Putamen (tissue), 1 donor: ENCODE measurements at places on chromosomes 13 and 19.

DNA sequence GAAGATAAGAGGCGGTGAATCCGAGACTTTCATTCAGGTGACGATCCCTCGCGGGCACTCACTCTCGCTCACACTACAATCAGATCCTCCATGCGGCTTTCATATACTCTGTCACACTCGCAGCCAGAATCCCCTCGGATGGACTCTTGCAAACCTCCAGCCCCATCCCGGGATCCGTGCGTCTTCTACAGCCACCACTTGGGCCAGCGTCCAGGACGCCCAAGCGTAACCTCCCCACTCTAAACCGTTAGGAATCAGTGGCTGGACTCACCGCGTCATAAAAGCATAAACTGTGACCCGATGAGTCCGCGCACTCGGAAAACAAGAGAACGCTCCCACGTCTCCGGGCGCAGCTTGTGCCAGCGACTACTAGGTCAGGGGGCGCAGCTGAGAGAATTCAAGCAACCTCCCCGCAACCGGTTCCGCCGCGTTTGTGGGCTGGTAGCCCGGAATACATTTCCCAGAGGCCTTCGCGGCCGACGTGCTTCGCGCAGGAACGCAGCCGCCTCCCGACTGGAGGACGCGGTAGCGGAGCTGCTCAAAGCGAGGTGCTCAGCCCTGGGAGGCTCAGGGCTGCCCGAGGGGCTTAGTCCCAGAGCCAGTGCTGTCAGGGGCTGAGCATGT, 27.6 kb downstream of the ZNF607 start:
- DNase-seq = peak; percentile 90

GRCh38 chr19:362154-362553, 17.6 kb upstream of the MIER2 start:
- no peak for DNase-seq

- no peak for DNase-seq
Measured at GRCh38 chr13:60047918-60048317, 115.8 kb downstream of the DIAPH3 start.

- no peak for DNase-seq
Measured at GRCh38 chr19:31361728-31362127, 12.5 kb upstream of the TSHZ3 start.

DNA sequence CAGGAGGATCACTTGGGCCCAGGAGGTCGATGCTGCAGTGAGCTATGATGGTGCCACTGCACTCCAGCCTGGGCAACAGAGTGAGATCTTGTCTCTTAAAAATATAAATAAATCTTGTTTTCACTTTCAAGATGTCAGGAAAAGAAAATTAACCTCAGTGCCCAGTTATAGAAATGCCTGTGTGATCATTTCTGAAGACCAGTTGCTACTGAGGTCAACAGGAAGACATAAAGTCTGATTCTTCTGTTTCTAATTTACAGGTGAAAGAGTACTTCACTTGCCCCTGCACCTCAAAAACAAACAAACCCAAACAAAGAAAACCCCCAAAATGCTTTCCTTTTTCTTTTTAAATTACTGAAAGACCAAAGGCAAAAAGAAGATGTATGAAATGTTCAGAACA, 174.3 kb upstream of the NBEA start:
- DNase-seq = no peak

- no peak for DNase-seq
Measured at GRCh38 chr19:16702123-16702522, 17.5 kb upstream of the NWD1 start.

GRCh38 chr13:62331384-62331783, 915.7 kb upstream of the PCDH20 start:
- no peak for DNase-seq

DNA sequence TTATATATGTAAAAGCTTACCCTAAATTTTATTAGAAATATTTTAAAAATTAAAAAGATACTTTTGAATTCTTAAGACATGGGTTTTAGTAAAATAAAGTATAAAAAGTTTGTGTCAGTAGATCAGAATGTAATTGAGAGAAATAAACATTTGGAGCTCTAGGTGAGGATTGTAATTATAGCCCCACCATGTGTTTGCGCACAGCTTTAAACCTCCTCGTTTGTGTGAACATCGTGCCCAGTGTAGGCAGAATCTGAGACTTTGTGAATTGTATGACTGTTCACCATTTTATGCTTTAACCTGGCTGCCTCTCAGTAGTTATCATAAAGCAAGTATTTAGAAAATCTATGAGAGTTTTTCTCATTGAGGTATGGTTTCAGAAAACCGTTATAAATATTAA, 29.1 kb downstream of the CUL4A start:
- no peak for DNase-seq

- no peak for DNase-seq
Measured at GRCh38 chr13:112622375-112622774, 34.4 kb upstream of the TUBGCP3 start.

DNA sequence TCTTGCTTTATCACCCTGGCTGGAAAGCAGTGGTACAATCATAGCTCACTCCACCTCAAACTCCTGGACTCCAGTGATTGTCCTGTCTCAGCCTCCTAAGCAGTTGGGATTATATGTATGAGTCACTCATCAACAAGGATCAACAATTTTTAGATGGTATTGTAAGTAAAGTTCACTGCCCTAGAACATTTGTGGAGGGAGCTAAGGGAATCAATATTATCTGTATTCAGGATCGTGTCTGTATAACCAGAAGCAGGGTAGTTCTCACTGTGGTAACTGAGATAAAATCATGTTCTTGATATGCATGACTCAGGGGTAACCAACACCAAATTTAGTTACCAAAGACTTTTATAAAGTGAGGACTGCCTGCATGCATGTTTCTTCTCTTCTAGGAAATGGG, 27.0 kb downstream of the ZMYM5 start:
- DNase-seq = no peak

DNA sequence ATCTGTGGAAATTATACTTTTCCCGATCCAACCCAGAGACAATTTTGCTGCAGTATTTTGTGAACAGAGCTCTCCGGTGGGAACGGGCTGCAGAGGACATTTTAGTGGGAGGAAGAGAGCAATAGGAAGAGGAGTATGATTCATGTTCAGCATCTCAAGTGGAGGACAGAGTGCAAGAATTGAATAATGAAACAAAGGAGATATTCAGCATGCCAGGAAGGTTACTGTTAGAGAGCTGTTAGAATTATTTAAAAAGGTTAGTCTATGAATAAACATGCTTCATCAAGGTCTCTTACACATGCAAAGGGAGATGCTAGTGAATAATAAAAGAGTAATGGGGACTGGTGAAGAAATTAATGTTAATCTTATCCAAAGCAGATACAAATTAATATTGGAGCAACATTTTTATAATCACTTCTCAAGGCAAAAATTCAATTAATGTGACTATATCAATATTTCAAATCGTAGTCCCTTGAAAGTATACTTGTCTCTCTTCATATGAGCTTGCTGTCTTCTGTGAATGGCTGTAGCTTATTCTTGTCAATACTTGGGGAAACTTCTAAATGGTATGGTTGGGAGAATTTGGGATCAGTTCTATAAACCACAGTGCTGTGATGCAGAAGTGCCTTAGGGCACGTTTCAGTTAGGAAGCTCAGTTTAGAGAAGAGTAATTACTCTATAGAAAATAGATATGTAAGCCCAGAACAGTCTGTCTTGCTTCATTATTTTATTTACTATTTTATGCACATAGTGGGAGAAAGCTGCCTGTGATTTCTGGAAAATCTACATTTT, 1165.8 kb downstream of the OLFM4 start:
- no peak for DNase-seq

GRCh38 chr19:55913643-55914268, 18.4 kb downstream of the NLRP13 start:
- DNase-seq = no peak

GRCh38 chr19:40267601-40267997, 17.5 kb downstream of the AKT2 start:
- DNase-seq = no peak

DNA sequence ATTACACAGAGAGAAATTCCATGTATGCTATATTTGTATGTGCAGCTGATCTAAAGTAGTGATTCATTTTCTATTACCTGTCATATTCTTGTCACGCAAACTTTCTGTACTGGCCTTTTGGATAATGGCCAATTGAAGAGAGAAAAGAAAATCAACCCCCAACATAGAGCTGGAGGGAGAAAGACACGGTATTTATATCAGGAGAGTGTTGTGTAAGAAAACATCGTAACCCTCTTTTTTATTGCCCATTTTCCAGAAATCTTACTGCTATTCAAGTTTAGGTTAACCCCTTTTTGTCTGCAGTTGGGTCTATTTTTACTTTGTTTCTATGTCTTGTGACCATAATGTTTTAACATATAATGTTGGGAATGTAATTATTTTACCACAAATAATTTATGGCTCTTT, 27.9 kb downstream of the DGKH start:
- DNase-seq = peak; percentile 11

DNA sequence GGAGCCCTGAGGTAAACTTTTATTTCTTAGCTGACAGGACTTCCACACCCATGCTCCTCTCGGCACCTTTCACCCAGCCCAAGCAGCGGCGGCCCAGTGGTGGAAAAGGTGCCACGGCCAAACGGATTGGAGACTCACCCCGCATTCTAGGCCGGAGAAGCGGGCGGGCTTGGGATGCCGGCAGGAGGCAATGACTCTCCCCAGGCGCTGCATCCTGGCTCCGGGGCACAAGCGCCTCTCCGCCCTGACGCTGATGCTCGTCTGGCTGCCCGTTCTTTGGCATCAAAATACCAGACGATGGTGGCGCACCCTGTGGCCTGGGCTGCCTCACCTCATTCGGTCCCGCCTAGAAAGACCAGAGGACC, 6.7 kb upstream of the ZNF606 start:
- DNase-seq = no peak
